ENCODE measurements at places on chromosomes 3 and 15.

DNA sequence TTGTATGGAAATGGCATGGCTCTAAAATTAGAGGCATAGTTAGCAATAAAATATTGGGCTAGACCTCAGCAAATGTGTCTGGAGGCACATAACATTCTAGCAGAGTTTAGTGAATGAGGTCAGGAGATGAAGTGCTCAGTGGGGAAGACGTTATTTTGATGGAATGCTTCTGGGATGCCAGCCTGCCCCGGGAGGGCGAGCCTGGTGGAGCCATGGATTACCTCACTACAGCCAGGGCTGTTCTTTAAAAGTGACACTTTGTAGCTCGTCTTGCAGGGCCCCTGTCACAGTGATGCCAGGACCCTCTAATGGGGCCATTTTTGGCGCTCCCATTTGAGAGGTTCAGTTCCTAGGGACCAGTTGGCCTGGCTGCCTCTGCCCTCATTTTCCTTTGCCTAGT, 48.5 kb downstream of the PXYLP1 start:
- no peak for DNase-seq

GRCh38 chr15:55743729-55744655, 1.0 kb upstream of the PRTG start:
- DNase-seq = no peak

GRCh38 chr15:40338921-40339620, 1.7 kb downstream of the CCDC9B start:
- no peak for DNase-seq

- peak; percentile 5 for DNase-seq
Measured at GRCh38 chr3:71784914-71785531, at the start of gene PROK2. PROK2 (minus strand) TSS chr3:71785148; CDS start chr3:71785052, 96 bp downstream.

Data from activated T-cell treated with anti-CD3 and anti-CD28 coated beads for 1 hour (primary cell).